ENCODE measurements at places on chromosomes 7 and 10.

- no peak for DNase-seq
Measured at GRCh38 chr7:124029396-124030188, 3.3 kb downstream of the TMEM229A start.

DNA sequence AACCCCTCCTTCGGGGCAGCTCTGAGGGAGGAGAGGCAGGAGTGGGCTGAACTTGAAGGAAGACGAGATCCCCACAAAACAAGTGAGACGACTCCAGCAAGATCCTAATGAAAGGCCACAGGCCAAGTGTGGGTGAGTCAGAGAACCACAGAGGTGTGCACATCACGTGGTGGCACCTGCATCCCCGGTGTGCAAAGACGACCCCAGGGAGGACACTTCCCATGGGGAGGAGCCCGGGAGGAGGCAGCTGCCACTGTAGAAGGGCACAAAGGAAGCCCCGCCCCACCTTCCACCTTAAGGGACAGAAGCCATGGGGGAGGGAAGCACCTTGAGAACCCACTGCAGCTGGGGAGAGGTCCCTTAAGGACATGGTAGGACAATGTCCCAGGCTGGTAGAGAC is 45.7 kb downstream of the ESYT2 start:
- no peak for DNase-seq

DNA sequence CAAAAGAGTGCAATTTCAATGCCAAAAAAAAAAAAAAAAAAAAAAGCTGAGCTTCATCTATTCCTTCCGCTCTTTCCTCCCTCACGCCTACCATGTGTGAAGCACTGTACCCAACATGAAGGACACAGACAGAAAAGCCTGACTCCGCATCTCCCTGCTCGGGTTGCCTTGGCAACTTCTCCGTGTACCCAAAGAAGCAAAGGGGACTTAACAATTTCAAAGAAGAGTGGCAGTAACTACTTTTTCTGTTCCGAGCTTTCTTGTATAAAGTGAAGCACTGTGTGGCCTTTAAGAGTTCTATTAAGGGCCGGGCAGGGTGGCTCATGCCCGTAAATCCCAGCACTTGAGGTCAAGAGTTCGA is 177.7 kb downstream of the PRKCQ start:
- DNase-seq, result no peak

GRCh38 chr10:104049504-104050250 is 36.0 kb downstream of the COL17A1 start:
- peak; percentile 24 for DNase-seq

GRCh38 chr10:21749788-21750187 is 215.8 kb downstream of the MLLT10 start:
- no peak for DNase-seq

DNA sequence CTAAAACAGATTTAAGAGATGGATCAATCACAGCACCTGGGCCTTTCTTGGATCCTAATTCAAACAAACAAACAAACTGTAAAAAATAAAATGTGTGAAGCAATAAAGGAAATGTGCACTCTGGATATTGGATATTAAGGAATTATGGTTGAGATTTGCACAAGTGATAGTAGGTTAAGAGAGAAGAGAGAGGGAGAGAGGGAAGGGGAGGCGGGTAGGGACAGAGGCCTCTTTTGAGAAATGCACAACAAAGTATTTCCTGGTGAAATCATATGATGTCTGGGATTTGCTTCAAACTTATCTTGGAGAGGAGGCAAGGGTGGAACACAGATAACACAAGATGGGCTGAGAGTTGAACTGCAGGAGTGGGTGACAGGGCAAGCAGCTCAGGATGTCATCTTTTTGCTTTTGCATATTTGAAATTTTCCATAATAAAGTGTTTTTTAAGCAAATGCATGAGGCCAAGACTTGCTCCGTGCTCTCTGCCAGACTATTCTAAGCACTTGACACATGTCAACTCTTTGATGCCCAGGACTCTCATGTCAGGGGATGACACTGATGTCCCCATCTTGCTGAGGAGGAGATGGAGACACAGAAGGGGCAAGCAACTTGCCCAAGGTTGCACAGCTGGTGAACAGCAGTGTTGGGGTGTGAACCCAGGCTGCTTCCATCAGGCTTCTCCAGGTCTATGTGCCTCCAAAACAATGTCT is 9.1 kb upstream of the AEBP1 start:
- DNase-seq, result no peak

GRCh38 chr7:151897951-151898686 is 21.2 kb upstream of the PRKAG2 start:
- DNase-seq, result no peak

DNA sequence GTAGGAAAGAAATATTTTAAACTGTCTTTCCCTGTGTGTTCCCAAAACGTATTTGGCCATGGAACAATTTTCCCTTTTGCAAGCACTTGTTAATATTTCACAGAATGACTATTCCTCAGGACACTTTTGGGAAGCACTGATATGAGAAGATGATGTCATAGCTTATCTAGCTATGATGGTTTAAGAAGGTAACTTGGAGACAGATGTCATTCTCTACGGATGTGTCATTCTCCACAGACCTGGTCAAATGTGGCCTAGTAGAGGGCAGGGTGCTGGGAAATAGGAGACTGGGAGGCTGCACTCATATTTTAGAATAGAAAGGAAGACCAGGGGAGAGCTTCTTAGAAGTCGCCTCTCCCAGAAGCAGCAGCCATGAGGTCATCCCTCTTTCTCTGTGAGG is 220.7 kb upstream of the GLI3 start:
- no peak for DNase-seq
